ENCODE measurements at places on chromosomes 7 and 10. TPM values are rescaled to one million over a fixed set of nuclear protein-coding genes. Genes with fewer than 3 reads are reported as not detected.

GRCh38 chr10:97974526-97975525 is 55.6 kb downstream of the CRTAC1 start:
- no peak overlapping the region for H3K27ac ChIP-seq
- DNase-seq: no peak
- no peak overlapping the region for H3K4me3 ChIP-seq
- no peaks in the 10 kb centered on the region for H3K36me3 ChIP-seq
- peaks cover 16% of the 10 kb centered on the region for H3K27me3 ChIP-seq

GRCh38 chr7:71904484-71904883 is 507.7 kb downstream of the CALN1 start:
- no peaks in the 10 kb centered on the region for H3K4me1 ChIP-seq
- DNase-seq: no peak
- no peak overlapping the region for H3K27ac ChIP-seq
- H3K27me3 ChIP-seq: no peaks in the 10 kb centered on the region

- no peaks in the 10 kb centered on the region for H3K27me3 ChIP-seq
- peaks cover 18% of the 10 kb centered on the region for H3K4me1 ChIP-seq
- no peak overlapping the region for H3K4me3 ChIP-seq
- no peak overlapping the region for H3K27ac ChIP-seq
- H3K36me3 ChIP-seq: no peaks in the 10 kb centered on the region
These were observed 52.9 kb upstream of the GNA12 start for GRCh38 chr7:2897023-2897422.

DNA sequence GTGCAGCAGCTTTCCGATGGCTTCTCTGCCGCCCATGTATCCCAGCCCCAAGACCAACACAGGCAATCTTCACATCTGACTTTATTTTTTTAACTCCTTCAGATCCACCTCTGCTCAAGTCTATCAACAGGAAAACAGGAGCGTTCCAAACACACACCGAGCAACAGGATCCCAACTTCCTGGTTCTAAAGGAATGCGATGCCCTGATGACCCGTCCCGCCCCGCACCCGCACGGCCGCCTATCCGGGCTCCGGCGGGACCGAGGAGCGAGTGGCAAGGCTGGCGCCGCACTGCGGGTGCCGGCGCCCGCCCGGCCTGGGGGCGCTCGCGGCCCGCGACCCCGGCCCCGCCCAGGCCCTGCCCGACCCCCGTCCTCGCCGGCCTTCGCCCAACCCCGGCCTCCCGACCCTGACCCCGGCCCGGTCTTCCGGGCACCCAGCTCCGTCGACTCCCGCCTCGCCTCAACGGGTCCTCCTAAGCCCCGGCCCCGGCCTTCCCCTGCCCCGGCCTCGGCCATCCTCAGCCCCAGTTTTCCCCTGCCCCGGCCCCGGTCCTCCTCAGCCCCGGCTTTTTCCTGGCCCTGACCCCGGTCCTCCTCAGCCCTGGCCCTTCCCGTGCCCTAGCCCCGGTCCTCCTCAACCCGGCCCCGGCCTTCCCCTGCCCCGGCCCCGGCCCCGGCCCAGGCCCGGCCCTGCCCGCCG is 730 bp downstream of the LARP4B start:
- DNase-seq: peak; percentile 13
- peak overlapping the region; percentile 70 for H3K27ac ChIP-seq

GRCh38 chr10:101286248-101287046 is 57.2 kb upstream of the LBX1 start:
- H3K27me3 ChIP-seq: peaks cover 56% of the 10 kb centered on the region
- H3K4me3 ChIP-seq: no peak overlapping the region
- H3K27ac ChIP-seq: no peak overlapping the region
- DNase-seq: no peak
- peaks cover 11% of the 10 kb centered on the region for H3K4me1 ChIP-seq

DNA sequence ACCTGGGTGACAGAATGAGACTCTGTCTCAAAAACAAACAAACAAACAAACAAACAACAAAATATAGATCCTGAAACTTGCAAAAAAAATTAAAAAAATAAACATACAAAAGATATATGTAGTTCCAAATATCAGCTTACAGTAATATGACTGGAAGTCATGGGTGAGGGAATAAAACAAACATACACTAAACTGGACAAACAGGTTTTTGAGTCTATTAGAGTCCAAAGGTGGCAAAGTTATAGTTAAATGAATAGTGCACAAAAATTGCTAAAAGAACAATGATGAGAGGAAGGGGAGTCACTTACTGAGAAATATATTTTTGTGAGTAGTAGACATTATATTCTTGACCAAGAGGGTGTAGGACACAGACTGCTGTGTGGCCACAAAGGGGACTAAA is 16.7 kb upstream of the RSBN1L start:
- H3K4me1 ChIP-seq: no peaks in the 10 kb centered on the region
- no peak overlapping the region for H3K4me3 ChIP-seq
- DNase-seq: no peak
- H3K36me3 ChIP-seq: peaks cover 3% of the 10 kb centered on the region

- DNase-seq: no peak
- no peak overlapping the region for H3K4me3 ChIP-seq
- peaks cover 36% of the 10 kb centered on the region for H3K4me1 ChIP-seq
These were observed 2.0 kb downstream of the CALY start for GRCh38 chr10:133334503-133335245.

GRCh38 chr10:4013651-4014121 is 228.7 kb upstream of the KLF6 start:
- H3K36me3 ChIP-seq: no peaks in the 10 kb centered on the region
- no peaks in the 10 kb centered on the region for H3K4me1 ChIP-seq
- H3K4me3 ChIP-seq: no peak overlapping the region
- H3K27me3 ChIP-seq: no peaks in the 10 kb centered on the region
- H3K27ac ChIP-seq: no peak overlapping the region

GRCh38 chr7:102814025-102814471 is 65.2 kb downstream of the FAM185A start:
- no peaks in the 10 kb centered on the region for H3K27me3 ChIP-seq
- H3K4me1 ChIP-seq: peaks cover 5% of the 10 kb centered on the region
- H3K4me3 ChIP-seq: no peak overlapping the region
- peak; percentile 52 for DNase-seq

DNA sequence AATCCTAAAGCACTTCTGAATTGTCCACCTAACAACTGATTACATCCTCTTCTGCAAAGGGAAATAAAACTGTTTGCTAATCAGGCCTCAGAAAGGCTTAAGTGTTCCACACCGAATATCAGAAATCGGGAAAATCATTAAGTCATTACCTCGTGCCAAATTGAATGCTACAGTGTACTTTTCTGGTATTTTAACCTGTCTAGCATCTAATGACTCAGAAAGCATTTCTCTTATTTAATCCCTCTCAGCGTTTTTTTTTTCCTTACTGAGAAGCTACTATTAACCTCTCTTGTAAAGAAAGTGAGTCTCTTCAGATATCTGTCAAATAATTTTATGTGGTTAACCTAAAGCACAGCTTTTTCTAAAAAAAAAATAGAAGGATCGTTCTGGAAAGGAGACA is 28.6 kb downstream of the VIM start:
- no peaks in the 10 kb centered on the region for H3K36me3 ChIP-seq
- no peak overlapping the region for H3K4me3 ChIP-seq
- no peak overlapping the region for H3K27ac ChIP-seq
- no peaks in the 10 kb centered on the region for H3K4me1 ChIP-seq

- H3K36me3 ChIP-seq: no peaks in the 10 kb centered on the region
- H3K4me3 ChIP-seq: no peak overlapping the region
- no peak overlapping the region for H3K27ac ChIP-seq
- H3K4me1 ChIP-seq: no peaks in the 10 kb centered on the region
These were observed 150.4 kb upstream of the LANCL2 start for GRCh38 chr7:55214707-55215106.

DNA sequence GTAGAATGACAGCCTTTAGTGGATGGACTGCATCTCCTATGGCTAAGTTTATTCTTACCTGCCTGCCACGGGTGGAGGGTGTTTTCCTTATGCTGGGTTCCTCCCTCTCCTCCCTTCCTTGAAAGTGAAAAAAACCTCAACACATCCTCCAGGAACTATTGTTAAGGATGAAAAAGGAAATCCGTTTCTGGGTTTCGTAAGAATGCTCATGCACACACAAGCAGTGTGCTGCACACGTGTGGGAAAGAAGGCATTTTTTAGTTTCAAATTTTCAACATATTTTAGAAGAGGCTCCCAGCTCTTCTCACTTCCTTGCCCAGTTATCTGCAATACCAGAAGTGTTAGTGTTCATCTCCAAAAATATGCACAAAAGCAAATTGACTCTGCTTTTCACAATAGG is 90.6 kb downstream of the FAM171A1 start:
- no peaks in the 10 kb centered on the region for H3K27me3 ChIP-seq
- H3K27ac ChIP-seq: no peak overlapping the region
- no peaks in the 10 kb centered on the region for H3K4me1 ChIP-seq
- H3K36me3 ChIP-seq: no peaks in the 10 kb centered on the region

GRCh38 chr7:95871075-95871848 is 98.9 kb downstream of the DYNC1I1 start:
- no peaks in the 10 kb centered on the region for H3K4me1 ChIP-seq
- H3K36me3 ChIP-seq: no peaks in the 10 kb centered on the region
- peaks cover 2% of the 10 kb centered on the region for H3K27me3 ChIP-seq
- H3K4me3 ChIP-seq: no peak overlapping the region
- H3K27ac ChIP-seq: no peak overlapping the region

DNA sequence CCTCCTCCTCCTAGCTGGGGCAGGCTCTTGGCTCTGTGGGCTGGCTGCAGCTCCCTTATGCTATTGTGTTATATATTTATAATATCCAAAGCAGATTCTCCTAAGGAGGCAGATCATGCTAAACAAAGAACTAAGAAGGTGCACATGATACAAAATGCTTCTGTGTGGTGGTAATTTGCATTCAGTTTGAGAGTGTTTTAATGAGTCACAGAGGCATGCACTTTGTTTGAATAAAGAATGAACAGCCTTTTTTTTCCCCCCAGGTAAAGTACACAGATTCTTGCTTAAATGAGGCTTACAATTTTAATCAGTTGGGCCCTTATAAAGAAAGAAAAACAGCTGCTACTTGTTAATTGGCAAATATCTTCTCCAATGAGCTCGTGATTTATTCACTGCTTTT is 95.0 kb downstream of the FANK1 start:
- no peak overlapping the region for H3K27ac ChIP-seq
- no peak overlapping the region for H3K4me3 ChIP-seq
- peaks cover 8% of the 10 kb centered on the region for H3K4me1 ChIP-seq
- no peak for DNase-seq
- H3K36me3 ChIP-seq: no peaks in the 10 kb centered on the region

- H3K27ac ChIP-seq: no peak overlapping the region
- no peak for DNase-seq
- no peak overlapping the region for H3K4me3 ChIP-seq
- no peaks in the 10 kb centered on the region for H3K27me3 ChIP-seq
- peaks cover 1% of the 10 kb centered on the region for H3K36me3 ChIP-seq
These were observed 144.4 kb downstream of the ZMYND11 start for GRCh38 chr10:279655-280054.

- no peaks in the 10 kb centered on the region for H3K27me3 ChIP-seq
- H3K27ac ChIP-seq: no peak overlapping the region
- no peaks in the 10 kb centered on the region for H3K36me3 ChIP-seq
- no peak overlapping the region for H3K4me3 ChIP-seq
- H3K4me1 ChIP-seq: no peaks in the 10 kb centered on the region
These were observed 70.9 kb upstream of the NOBOX start for GRCh38 chr7:144474363-144474762.

GRCh38 chr10:27535317-27535716 is 31.2 kb downstream of the RAB18 start:
- no peak overlapping the region for H3K4me3 ChIP-seq
- H3K36me3 ChIP-seq: peaks cover 55% of the 10 kb centered on the region
- DNase-seq: no peak
- H3K27me3 ChIP-seq: no peaks in the 10 kb centered on the region
- no peak overlapping the region for H3K27ac ChIP-seq

DNA sequence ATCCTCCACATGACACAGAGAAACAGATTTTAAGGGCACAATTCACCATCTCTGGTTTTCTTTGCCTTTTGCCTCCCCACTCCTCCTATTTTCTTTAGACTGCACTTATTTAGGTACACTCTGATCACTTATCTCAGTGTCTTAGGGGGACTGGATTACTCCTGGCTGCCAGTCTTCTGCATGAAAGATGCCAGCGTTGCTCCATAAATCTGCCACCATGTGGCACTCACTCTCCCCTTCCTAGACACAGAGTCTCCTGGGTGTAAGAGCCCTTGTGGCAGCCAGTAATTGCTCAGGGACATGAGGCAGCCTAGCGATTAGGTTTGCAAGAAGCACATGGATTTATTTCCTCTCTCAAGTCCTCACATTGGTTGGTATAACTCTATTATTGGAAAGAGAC is 34.5 kb upstream of the RBM20 start:
- H3K4me3 ChIP-seq: no peak overlapping the region
- H3K27ac ChIP-seq: no peak overlapping the region
- peaks cover 20% of the 10 kb centered on the region for H3K36me3 ChIP-seq
- no peaks in the 10 kb centered on the region for H3K27me3 ChIP-seq
- H3K4me1 ChIP-seq: no peaks in the 10 kb centered on the region
- no peak for DNase-seq

DNA sequence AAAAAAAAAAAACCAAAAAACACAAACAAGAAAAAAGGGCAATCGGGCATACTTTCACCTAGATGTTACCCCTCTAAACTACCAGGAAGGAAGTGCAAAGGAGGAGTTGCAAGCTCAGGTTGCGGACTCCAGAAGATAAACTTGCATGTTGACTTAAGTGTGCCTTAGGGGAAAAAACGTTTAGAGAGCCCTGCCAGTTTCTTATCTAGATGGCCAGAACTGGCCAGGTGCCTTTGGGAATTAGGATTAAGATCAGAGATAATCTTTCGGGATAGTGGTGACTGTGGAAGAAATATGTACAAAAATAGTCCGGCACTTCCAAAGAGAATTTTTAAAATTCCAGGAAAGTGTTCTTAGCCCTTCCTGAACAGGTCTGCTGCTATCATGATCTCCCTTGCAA is 17.6 kb downstream of the EVX1 start:
- H3K4me3 ChIP-seq: no peak overlapping the region
- H3K27me3 ChIP-seq: peaks cover 7% of the 10 kb centered on the region
- no peak overlapping the region for H3K27ac ChIP-seq

- DNase-seq: no peak
- no peaks in the 10 kb centered on the region for H3K27me3 ChIP-seq
- no peak overlapping the region for H3K27ac ChIP-seq
- H3K4me1 ChIP-seq: no peaks in the 10 kb centered on the region
These were observed 22.4 kb upstream of the LRRC17 start for GRCh38 chr7:102890292-102890970.

GRCh38 chr7:38660427-38661099 is 29.4 kb upstream of the AMPH start:
- H3K36me3 ChIP-seq: no peaks in the 10 kb centered on the region
- H3K27ac ChIP-seq: no peak overlapping the region
- DNase-seq: peak; percentile 37
- no peak overlapping the region for H3K4me3 ChIP-seq
- no peaks in the 10 kb centered on the region for H3K27me3 ChIP-seq

The NACAD gene
- total RNA-seq: 0.07 TPM

The C1GALT1 gene
- 36.8 TPM for total RNA-seq

The PLXNA4 gene
- 0.27 TPM for total RNA-seq

The TFR2 gene
- total RNA-seq: 8.0 TPM

The CHST3 gene
- total RNA-seq: not detected

The DNA2 gene
- 6.9 TPM for total RNA-seq

The SPDYE9 gene
- total RNA-seq: not detected

The UPK3BL1 gene
- 119 TPM for total RNA-seq
